ENCODE measurements at places on chromosomes 1 and 21.

DNA sequence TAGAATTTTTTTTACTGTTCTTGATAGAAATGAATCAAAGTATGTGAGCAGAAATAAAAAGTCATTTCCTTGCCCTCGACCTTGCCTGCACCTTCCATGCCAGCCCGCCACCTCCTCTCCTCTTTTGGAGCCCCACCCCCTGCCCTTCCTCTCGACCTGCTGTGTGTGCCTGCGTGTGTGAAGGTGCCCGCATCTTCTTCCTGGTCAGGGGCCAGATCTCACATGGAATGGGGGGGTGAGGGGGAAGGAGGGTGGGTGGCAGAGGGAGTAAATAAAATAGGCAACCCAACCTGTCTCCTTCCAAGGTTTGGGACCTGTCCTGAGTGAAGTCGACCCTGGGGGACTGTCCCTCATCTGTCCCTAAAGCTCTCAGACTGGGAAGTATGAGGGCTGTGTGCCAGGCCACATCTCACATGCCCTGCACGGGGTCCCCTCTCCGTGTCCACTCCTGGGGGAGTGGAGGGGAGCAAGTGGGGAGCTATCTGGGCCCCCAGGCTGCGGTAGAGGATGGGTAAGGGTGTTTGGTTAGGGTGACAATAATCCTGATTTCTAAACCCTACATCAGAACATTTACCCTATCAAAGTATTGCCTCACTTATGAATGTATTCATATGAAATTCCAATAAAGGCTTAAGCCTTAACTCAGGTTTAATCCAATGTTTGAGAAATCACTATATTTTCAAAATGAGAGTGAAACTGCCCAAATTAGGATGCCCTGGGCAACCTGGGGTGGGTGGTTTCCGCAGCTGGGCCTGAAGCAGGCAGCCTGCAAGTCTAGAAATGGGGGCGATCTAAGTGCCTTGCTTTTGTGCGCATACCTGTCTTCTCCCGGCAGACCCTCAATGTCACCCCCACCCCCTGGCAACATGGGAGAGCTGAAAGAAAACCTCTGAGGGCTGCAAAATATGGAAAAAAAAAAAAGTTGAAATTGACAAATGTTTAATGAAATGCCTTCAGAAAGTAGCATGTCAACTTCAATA, 15.4 kb downstream of the AMPD2 start:
- no peak for DNase-seq

- no peak for DNase-seq
Observed at GRCh38 chr1:109789551-109790180, 25.9 kb upstream of the EPS8L3 start.

GRCh38 chr1:1058921-1059493, 15.1 kb downstream of the RNF223 start:
- DNase-seq, result no peak

DNA sequence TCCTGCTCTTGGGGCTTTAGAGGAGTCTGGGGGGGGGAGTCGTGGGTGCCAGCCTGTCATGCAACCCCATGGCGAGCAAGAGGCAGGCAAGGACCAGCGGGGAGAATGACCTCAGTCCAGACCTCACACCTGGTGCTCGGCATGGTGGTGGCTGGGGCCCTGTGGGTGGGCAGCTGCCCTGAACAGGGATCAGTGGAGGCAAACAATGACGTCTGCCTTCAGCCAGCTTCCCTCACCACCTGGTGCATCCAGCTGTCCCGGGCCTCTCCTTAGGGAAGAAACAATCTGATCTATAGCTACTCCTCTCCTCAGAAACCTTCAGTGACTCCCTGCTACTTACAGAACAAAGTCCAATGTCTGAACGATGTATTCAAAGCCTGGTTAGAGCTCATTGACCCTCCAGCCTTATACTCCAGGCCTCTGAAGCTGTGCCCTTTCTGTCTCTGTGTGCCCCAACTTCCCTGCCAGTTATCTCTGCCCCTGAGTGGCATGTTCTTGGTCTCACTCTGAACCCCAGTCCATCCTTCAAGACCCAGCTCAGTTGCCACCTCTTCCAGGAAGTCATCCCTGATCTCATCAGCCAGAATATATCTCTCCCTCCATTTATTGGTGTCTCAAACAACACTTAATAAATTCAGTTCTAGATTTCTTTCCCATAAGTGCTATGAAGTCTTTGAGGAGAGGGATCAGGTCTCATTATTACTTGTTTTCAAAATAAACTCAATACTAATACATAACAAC, 6.6 kb downstream of the PADI2 start:
- no peak for DNase-seq

- no peak for DNase-seq
Observed at GRCh38 chr1:58927041-58927721, 143.3 kb upstream of the JUN start.

DNA sequence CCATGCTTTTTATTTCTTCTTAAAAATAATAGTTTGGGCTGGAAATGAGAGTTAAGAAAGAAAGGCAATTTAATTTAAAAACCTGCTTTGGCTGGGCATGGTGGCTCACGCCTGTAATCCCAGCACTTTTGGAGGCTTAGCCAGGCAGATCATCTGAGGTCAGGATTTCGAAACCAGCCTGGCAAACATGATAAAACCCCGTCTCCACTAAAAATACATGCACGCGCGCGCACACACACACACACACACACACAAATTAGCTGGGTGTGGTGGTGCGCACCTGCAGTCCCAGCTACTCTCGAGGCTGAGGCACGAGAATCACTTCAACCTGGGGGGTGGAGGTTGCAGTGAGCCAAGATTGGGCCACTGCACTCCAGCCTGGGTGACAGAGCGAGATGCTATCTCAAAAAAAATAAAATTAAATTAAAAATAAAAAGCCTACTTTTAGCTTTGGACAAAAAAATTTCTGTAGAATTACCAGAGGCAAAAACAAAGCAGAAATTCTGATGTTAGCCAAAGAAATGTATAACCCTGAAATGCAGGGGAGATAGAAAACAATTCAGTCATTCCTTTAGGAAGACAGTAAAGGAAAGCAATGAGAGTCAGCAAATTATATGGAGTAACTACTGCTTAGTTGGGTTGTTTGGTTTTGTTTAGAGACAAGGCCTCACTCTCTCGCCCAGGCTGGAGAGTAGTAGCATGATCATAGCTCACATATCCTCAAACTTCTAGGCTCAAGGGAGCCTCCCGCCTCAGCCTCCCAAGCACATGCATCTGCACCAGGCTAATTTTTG, 15.7 kb upstream of the IPP start:
- DNase-seq, result no peak

GRCh38 chr1:199529324-199529723, 498.2 kb upstream of the NR5A2 start:
- no peak for DNase-seq

- no peak for DNase-seq
Observed at GRCh38 chr1:200869376-200869752, 3.4 kb upstream of the GPR25 start.

DNA sequence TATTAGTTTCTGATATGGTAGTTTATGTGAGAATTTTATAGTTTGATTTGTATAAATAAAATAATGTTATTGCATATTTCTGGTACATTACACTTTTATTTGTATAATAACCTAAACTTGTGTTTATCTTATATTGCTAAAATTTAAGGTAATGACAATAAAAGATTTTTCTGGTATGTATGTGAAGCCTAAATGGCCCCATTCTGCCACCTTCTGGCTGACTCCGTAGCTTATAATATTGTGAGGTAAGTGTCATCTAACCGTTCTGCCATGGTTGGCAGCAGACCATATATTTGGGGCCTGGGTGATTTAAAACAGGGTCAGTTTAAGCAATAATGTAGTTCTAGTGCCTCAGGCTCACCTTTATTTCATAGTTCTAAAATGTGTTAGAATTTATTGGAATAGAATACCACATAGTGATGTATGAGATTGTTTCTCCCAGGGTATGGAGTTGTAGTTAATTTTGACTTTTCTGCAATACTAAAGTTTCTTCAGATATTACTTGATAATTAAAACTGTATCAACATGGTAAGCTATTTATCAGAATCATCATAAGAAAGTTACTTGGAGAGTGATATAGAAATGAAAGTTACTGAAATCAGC, 21.2 kb upstream of the PRKACB start:
- DNase-seq, result peak; percentile 24

DNA sequence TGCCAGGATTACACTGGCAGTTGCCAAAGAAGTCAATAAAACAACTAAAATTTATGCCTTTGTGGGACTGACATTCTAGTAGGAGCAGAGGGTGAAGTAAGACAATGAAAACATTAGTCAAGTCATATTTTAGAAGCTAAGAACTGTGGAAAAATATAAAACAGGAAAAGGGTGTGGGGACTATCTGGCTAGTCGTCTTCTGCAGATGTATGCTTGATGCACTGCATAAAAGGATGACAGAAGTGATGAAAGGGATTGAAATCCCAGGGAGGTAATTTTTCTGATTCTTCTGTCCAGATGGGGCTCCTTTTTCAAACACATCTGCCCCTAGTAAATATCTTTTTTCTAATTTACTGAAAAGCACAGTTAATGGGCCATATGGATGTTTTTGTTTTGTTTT, 706.3 kb downstream of the ADGRL2 start:
- no peak for DNase-seq

- no peak for DNase-seq
Observed at GRCh38 chr1:214967865-214968575, 114.5 kb upstream of the KCNK2 start.

Data from GM20000 (cell line).